T-helper 9 cell (primary cell): ENCODE measurements at places on chromosomes 6 and 20.

GRCh38 chr6:87917886-87918285 lies 129.8 kb upstream of the SPACA1 start:
- no peak for DNase-seq

GRCh38 chr6:53805725-53806124 lies 10.9 kb downstream of the LRRC1 start:
- DNase-seq = no peak

- no peak for DNase-seq
These were observed 5.0 kb upstream of the PTPRK start for GRCh38 chr6:128525406-128525805.

DNA sequence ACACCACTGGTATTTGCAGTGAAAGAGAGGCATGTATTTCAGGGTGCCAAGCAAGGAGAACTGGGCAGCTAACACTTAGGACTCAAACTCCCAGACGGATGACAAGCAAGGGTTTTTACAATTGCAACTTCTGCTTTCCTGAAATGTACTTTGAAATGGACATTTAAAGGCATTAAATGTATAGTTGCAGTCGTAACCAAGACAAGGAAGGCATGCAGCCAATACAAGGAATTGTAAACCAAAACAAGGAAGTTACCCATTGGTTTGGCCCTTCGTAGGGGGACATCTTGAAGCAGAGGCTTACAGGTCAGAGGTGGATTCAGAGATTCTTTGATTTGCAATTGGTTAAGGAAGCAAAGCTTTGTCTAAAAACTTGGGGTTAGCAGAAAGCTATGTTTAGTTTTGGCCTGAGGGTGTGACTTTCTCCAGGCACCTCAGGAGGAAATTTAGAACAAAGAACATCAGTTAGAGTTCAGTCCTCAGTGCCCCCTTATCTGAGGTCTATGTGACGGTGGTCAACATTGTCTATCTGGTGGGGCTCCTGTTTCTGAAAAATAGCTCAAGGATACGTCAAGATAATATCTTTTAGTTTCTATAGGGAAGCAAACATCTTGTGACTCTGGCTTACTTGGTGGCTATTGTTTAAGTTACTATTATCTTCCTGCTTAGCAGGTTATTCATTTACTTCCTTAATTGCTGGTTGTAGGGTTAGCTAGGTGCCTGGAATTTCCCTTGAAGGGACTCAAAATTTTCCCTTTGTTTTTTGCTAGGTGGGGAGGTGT lies 266.0 kb downstream of the CD83 start:
- DNase-seq = no peak

DNA sequence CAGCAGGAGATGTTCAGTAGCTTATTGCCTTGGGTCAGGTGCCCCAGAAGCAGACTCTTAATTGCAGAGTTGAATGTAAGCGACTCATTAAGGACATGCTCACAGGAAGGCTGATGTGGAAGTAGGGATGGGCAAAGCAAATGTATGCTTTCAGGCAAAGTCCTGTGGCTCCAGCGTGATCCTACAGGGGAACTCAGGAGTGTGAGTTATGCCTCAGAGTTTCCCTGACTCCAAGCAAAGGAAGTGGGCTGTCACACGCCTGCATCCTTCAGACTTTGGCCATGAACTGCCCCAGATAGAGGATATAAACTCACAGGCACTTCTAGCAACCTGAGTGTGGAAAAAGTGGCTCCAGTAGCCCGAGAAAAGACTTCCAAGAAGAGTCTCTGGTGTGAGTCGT lies 64.9 kb upstream of the ZNF133 start:
- DNase-seq = no peak

- DNase-seq = no peak
These were observed 53.5 kb downstream of the RALGAPA2 start for GRCh38 chr20:20658871-20659431.

GRCh38 chr20:10642856-10643559 lies 30.8 kb downstream of the JAG1 start:
- no peak for DNase-seq

- DNase-seq = no peak
These were observed 70.2 kb downstream of the BMP2 start for GRCh38 chr20:6837730-6838129.

DNA sequence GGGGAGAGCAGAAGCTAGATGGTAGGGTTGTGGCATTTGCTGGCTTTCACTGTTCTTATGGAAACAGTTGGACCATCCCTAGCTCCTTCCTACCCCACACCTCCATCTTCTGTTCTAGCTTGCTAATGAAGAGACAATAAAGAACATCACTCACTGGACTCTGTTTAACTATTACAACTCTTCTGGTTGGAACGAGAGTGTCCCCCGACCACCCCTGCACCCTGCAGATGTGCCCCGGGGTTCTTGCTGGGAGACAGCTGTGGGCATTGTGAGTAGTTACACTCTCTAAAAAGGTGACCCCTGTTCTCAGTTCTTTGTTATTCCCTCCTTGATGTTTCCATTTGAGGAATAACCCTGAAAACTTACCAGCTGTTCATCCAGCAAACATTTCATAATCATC lies 40.4 kb upstream of the NOP56 start:
- DNase-seq = no peak

GRCh38 chr20:53855733-53856132 lies 214.7 kb downstream of the BCAS1 start:
- no peak for DNase-seq

GRCh38 chr6:118746825-118747174 lies 95.4 kb upstream of the CEP85L start:
- no peak for DNase-seq

GRCh38 chr6:98925831-98926230 lies 21.9 kb downstream of the FBXL4 start:
- no peak for DNase-seq

GRCh38 chr20:31705598-31706597 lies 16.8 kb downstream of the BCL2L1 start:
- DNase-seq = no peak

GRCh38 chr6:166586424-166587156 lies at the start of gene RAMACL:
Gene RAMACL, minus strand, starts transcription at chr6:166586678. Its CDS starts 201 bp downstream, at chr6:166586477.
- DNase-seq = peak; percentile 13

- DNase-seq = no peak
These were observed 33.8 kb downstream of the PHACTR1 start for GRCh38 chr6:12750416-12750815.

DNA sequence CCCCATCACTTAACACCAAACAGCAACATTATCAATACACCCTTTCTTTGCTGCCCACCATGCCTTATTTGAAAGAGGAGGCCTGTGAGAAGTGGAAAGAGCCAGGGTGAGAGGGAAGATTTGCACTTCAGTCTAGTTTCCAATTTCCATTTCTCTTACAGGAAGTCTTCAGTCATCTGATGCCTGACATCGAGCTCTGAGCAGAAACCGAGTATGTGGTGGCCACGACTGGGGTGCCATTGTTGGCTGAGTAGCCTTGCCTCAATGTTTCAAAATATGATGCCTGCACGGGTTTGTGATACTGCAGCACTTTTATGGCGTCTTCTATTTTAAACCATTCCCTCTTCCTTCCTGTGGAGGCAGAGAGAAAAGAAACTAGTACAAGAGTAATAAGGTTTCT lies 39.8 kb upstream of the SMIM29 start:
- no peak for DNase-seq

DNA sequence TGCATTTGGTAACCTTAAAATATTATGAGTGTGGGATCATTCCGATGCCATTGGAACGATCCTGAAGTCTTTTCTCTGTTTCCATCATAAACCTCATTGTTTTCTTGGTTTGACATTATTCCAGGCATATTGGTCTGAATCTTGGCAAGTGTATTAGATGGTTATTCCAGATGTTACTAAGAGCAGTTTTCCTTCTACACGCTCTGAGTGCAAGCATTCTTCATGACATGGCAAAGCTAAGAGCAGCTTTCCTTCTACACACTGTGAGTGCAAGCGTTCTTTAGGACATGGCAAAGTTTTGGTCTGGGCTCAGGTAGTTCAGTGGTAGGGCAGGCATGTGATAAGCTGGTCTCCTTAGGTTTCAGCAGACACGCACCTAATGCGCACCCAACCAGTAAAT lies 53.0 kb downstream of the SMOC2 start:
- DNase-seq = no peak

- DNase-seq = no peak
These were observed 155.3 kb downstream of the FUT9 start for GRCh38 chr6:96171112-96171511.

DNA sequence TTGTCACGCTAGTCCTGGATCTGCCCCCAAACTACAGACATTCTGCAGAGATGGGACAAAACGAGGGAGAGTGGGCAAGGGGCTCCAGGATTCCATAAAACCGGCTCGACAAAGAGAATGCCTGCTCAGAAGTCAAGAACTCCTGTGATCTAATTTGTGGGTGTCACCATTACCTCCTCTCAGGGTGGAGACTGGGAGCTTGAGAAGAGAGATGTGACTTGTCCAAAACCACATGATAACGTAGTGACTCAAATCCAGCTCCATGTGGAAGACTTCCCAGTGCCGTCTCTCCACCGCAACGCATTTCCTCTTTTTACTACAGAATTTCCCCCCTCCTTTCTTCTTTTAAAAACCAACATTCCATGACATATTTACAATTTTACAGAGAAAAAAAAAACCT lies 44.3 kb downstream of the TRERF1 start:
- DNase-seq = no peak

- no peak for DNase-seq
These were observed 149.7 kb downstream of the PRL start for GRCh38 chr6:22146931-22147701.

DNA sequence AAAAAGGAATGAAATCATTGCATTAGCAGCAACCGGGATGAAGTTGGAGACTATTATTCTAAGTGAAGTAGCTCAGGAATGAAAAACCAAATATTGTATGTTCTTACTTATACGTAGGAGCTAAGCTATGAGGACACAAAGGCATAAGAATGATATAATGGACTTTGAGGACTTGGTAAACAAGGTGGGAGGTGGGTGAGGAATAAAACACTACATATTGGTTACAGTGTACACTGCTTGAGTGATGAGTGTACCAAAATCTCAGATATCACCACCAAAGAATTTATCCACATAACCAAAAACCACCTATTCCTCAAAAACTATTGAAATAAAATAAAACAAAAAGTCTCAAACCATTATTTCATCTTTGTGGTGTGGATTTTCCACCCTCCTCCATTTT lies 593.5 kb downstream of the TENT5A start:
- DNase-seq = no peak

DNA sequence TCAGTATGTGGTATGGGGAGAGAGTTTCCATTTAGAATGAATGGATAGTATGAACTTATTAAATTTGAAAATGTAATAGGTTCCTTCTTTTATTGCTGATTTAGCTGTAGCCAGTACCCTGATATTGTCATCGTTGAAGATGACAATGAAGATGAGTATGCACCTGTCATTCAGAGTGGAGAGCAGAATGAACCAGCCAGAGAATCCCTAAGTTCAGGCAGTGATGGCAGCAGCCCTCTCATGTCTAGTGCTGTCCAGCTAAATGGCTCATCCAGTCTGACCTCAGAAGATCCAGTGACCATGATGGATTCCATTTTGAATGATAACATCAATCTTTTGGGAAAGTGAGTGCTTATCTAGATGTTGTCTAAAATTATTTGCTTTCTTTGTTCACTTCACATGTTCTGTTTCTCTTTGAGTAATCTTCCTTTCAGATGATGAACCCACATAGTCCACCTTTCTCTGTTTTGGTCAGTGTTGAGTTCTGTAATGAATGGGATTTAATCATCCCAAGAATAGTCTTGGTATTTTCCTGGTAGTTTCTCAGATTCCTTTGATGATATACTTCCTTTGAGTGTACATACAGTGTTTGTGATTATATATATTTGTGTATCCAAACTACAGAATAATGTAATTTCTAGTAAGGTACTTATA lies 23.3 kb downstream of the HSF2 start:
- DNase-seq = no peak

DNA sequence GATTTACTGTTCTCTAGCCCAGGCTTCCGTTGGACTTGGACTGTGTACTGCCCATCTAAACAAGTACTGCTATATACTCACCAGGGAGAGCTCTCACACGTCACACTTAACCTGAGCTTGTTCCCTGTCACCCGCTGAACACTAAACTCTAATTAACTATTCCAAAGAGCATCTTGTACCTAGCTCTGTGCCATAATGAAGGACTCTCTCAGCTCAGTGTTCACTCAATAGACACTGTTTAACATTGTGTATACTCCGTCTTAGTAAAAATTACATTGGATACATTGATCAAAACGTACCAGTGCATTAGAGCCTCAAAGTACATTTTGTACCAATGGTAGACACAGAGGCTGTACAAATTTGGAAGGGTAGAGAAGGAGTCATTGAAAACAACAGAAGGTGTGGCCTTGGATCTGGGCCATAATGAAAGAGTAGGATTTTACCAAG lies 55.4 kb upstream of the EPHA7 start:
- no peak for DNase-seq

GRCh38 chr20:23136893-23137745 lies 51.0 kb upstream of the CD93 start:
- DNase-seq = no peak

- no peak for DNase-seq
These were observed 37.5 kb downstream of the SYCP2 start for GRCh38 chr20:59895908-59896307.

DNA sequence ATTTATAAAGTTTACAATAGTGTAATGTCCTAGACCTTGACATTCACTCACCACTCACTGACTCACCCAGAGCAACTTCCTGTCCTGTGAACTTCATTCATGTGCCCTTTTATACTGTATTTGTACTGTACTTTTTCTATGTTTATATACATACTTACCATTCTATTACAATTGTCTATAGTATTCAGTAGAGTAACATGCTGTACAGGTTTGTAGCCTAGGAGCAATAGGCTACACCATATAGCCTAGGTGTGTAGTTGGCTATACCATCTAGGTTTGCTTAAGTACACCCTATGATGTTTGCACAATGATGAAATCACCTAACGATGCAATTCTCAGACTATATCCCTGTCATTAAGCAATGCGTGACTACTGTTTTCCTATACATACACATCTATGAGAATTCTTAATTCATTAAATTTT lies 17.5 kb downstream of the EDEM2 start:
- no peak for DNase-seq

DNA sequence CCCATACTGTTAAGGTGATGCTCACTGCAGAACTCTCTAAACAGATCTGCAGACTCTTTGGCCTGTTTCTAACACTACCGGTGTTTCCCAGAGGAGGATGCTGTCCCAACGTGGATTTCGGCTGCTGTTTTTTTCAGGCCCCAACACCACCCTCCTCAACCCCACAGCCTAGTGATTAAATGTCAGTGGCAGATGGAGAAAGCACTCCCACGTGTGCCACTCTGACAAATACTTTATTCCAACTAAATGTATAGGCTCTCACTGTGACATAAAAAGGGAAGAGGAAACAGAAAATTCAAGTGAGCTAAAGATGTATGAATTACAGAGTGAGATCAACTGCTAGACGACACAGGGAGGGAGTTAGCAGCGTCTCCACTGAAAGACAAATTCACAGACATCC lies 3.6 kb downstream of the TBC1D20 start:
- no peak for DNase-seq

GRCh38 chr6:161575523-161576254 lies 301.8 kb upstream of the AGPAT4 start:
- no peak for DNase-seq

GRCh38 chr20:6940048-6940447 lies 172.6 kb downstream of the BMP2 start:
- no peak for DNase-seq

GRCh38 chr20:55174635-55175034 lies 699.2 kb downstream of the DOK5 start:
- DNase-seq = no peak

- DNase-seq = no peak
These were observed 19.5 kb downstream of the TFEB start for GRCh38 chr6:41715795-41716515.
